ENCODE measurements at places on chromosomes 2 and 18.

- peak; percentile 66 for DNase-seq
Measured at GRCh38 chr2:142131010-142131669, at the start of gene LRP1B. Gene LRP1B, minus strand, starts transcription at chr2:142131016. Its CDS starts 287 bp downstream, at chr2:142130729.

- no peak for DNase-seq
Measured at GRCh38 chr2:125979886-125980285, 676.1 kb upstream of the GYPC start.

DNA sequence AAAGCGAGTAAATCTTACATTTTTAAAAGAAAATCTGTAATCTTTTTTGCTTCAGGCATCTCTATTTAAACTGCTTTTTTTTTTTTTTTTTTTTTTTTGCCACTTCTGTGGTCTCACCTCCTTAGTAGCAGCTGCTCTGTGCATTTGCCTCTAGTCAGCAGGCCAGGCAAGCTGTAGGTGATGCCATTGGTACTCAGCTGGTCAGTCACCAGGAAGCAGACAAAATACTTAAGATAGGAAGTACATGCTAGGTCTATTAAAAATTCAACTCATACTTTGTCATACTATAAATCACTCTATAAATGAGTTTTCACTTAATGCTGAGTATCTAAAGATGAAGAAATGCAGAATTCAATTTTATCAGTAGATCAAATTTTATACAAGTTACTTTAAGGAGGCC, 83.7 kb downstream of the KYNU start:
- DNase-seq: no peak

- DNase-seq: no peak
Measured at GRCh38 chr2:85741211-85741832, 12.5 kb upstream of the ATOH8 start.

DNA sequence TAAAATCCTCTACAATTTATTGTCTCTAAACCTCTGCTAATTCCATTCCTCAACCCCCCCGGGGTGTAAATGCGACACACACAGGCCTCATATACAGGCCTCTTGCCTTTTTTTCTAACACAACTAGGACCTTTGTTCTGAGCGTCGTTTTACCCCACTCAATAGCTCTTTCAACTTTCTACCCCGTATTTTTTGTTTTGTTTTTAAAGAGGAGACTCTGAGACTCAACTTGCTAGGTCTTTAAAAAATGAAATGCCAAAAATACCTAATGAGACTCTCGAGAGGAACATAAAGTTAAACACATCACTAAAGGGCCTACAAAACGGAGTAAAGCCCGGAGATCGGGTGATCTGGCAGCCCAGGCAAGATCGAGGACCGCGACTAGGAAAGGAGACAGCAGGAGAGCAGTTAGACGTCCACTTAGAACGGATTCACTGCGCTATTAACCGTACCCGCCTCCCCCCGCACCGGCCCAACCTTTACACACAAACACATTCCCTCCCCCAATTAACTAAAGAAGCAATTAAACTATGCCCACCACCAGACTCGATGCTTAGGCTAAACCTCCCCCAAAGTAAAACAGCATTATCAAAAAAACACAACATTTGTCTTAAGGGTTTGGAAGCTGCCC, 1.7 kb downstream of the TRIP12 start:
- peak; percentile 47 for DNase-seq

DNA sequence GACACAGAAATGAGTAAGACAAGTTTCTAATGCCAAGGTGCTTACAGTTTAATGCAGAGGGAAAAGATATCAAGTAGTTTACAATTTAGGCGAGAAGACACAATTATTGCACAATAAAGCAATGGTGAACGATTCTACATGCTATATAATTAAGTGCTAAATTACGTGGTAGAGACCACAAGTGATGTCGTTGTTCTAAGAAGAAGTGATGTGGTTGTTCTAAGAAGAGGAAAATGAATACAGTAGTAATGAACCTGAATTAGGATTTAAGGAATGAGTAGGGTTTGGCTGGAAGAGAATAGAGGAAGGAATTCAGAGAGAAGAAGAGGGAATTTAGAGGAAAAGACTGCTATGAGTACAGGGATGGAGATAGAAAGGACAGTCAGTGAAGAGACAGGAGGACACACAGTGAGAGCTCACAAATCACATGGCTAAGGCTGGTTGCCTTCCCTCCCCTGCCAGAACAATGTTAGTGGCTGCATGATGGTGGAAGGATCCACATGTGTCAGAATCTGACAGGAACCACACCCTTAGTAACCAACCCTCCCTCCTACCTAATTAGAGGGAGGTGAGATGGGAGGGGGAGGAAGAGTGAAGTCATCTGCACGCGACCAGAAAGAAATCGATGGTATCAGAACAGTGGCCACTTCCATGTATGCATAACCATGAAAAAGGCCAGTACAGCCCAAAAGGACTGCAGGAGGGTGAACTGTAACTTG, 44.7 kb downstream of the M1AP start:
- no peak for DNase-seq

GRCh38 chr2:82120115-82120514, 1815.6 kb upstream of the LRRTM1 start:
- DNase-seq: no peak

DNA sequence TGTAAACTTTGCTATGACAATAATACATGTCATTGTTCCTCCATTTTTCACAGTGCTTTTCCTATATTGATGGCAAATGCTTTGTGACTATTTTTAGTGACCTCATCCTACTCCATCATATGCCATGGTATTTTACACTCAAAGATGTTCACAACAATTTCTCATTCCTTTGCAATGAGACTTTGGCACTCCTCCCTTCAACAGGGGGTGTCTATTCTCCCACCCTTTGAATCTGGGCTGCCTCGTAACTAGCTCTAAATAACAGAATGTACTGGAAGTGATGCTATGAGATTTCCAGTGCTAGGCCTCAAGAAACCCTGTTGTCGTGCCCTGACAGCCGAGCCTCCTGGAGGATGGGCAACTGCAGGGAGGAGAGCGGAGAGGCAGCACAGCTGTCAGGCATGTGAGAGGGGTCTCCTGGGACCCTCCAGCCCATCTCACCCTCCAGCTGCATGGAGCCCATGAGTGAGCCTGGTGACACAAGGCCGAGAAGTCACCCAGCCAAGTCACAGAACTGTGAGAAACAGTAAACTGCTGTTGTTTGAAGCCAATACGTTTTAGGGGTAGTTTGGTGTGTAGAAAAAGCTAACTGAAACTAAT, 103.1 kb upstream of the APCDD1 start:
- DNase-seq: no peak

- no peak for DNase-seq
Measured at GRCh38 chr2:45653122-45653913, 1.8 kb downstream of the PRKCE start.

- DNase-seq: no peak
Measured at GRCh38 chr2:68726100-68726499, 8.5 kb upstream of the ARHGAP25 start.

GRCh38 chr2:236823041-236823629, 253.5 kb downstream of the ACKR3 start:
- DNase-seq: no peak

GRCh38 chr18:53698907-53699306, 525.6 kb downstream of the MBD2 start:
- DNase-seq: no peak

Measured in HAP-1 (cell line).